CD4-positive, alpha-beta T cell treated with Interferon gamma for 1 hour (primary cell): ENCODE measurements at places on chromosomes 1 and 21.
A peak's percentile ranks its signal among the peaks of the same experiment; 100 is the strongest.

- DNase-seq = no peak
Measured at GRCh38 chr21:39686646-39687468, 58.1 kb upstream of the IGSF5 start.

- DNase-seq = no peak
Measured at GRCh38 chr1:90210633-90211491, 216.0 kb downstream of the ZNF326 start.

GRCh38 chr1:110281363-110282290 is 57.5 kb upstream of the RBM15 start:
- DNase-seq = no peak

DNA sequence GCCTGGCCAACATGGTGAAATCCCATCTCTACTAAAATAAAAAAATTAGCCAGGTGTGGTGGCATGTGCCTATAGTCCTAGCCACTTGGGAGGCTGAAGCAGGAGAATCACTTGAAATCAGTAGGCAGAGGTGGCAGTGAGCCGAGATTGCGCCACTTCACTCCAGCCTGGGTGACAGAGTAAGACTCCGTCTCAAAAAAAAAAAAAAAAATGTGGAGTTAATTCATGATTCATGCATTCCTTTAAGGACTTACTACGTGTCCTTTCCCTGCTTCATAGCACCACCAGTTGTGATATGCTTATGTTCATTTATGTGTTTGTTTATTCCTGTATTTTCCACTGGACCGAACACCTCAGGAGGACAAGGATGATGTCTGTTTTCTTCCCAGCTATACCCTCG is 12.7 kb upstream of the PRELP start:
- no peak for DNase-seq

GRCh38 chr1:25898223-25899015 is 7.8 kb downstream of the STMN1 start:
- DNase-seq = no peak

DNA sequence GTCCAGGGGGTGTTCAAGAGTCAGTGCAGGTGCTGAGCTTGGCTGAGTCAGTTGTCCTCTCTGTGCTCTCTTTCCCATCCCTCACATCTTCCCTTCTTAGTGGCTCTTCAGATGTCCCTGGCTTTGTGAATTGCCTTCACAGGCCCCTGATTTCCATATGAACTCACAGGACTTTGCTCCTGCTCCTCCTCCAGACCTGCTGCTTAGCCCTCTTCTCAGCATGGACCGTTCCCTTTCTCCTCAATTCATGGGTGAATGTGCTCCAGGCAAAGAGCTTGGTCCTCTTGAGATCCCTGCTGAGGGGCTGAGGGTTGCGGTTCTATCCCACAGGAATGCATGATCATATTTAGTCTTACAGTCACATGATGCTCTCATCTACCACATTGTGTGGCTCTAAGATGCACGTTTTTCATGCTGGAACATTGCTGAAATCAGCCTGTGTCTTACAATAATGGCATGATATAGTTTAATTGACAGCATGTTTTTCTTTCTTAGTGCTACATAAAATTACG is 30.5 kb downstream of the CACNA1E start:
- DNase-seq = no peak

DNA sequence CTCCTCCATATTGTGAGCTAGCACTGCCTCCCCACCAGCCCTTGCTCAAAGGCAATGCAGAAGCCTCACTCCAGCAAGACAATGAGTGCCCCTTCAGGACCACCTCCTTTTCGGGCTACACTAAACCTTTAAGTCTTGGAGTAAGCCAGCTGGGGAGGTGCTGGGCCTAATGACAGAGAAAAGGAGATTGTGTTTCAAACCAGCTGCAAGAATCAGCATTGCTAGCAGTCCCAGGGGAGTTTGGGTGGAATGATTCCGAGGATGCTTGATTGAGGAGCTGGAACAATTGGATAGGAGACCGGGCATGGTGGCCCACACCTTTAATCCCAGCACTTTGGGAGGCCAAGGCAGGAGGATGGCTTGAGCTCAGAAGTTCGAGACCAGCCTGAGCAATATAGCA is 54.1 kb upstream of the GPR37L1 start:
- no peak for DNase-seq

DNA sequence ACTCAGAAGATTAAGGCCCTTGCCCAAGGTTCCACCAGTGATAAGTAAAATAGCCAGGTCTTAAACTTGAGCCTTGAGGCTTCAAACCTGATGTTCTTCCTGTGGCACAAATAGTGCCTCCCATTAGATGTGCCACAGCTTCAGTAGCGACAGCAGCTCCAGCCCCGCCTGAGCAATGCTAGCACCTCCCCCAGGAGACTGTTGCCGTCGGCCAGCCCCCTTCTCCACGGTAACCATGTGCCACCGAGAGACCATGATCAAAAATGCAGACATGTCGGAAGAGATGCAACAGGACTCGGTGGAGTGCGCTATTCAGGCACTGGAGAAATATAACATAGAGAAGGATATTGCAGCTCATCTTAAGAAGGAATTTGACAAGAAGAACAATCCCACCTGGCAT is 32.2 kb downstream of the KLHDC7A start:
- no peak for DNase-seq

DNA sequence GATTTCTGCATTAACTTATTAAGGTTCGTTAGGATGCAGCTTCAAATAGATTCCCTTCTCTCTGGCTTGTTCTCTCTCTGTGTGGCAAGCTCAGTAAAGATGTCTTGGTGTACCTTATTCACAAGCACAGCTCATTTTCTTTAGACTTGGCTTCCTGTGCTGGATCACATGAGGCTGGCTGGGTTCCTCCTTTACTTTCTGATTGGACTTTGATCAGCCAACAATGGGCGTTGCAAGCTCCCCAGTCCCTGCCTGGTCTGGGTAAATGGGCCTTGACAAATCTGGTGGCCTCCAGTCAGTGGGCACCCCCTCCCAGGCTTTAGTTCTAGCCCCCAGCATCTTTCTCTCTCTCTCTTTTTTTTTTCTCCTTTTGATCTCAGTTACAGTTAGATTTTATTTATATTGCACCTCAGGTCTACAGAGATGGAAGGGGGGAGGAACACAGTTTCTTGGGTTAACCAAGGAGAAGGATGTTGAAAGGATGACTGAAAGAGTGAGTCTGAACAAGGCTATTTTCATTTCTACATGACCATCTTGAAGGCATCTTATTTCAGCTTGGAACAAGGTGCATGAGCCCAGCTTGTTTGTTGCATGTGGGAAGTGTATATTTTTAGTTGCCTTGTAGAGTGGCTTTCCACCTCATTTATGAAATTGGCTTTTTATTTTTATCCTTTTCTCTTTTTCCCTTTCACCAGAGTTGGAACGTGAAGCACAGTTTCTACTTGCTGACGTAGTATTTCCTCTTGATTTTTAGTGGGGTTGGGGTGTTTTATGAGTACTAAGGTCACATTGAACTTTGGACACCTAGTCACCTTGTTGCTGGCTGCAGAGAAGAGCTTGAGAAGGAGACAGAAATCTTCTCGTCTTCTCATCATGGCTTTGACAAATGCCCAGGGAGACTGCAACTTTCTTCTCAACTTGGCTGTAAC is 77.1 kb downstream of the PBX1 start:
- no peak for DNase-seq

- no peak for DNase-seq
Measured at GRCh38 chr1:115908565-115909274, 67.6 kb upstream of the SLC22A15 start.

DNA sequence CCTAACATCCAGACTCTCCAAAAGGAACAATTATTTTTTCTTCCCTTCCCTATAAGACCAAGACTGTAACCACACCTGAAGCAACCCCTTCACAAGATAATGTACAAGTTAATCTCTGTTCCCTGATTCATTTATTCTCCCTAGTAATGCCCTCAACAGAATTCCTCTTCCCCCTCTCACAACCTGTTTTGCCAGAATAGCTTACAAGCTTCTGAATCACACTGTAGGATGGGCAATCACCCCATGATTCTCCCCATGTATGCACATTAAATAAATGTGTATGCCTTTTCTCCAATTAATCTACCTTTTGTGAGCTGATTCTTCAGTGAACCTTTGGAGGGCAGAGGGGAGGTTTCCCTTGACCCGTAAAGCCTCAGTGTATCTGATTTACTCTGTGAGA is 20.9 kb upstream of the RNF11 start:
- DNase-seq = no peak

DNA sequence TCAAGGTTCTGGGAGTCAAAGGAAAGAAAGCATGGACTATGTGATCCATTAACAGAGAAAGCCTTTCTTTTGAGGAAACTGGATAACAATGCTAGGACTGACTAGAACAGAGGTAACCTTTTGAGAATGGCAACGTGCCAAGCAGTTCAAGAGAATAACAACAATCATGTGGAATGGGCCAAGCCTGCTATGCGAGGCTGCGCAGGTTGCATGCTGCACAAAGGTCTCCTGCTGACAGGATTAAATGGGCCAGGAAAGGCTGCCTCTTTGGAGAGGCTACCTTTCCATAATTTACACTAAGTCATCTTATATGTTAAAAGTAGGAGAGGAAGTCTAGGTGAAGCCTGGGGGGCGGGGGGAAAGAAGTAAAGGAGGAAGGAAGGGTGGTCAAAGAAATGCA is 5.8 kb downstream of the PCNX2 start:
- no peak for DNase-seq

GRCh38 chr1:243421784-243422183 is 165.9 kb downstream of the SDCCAG8 start:
- DNase-seq = peak; percentile 4

DNA sequence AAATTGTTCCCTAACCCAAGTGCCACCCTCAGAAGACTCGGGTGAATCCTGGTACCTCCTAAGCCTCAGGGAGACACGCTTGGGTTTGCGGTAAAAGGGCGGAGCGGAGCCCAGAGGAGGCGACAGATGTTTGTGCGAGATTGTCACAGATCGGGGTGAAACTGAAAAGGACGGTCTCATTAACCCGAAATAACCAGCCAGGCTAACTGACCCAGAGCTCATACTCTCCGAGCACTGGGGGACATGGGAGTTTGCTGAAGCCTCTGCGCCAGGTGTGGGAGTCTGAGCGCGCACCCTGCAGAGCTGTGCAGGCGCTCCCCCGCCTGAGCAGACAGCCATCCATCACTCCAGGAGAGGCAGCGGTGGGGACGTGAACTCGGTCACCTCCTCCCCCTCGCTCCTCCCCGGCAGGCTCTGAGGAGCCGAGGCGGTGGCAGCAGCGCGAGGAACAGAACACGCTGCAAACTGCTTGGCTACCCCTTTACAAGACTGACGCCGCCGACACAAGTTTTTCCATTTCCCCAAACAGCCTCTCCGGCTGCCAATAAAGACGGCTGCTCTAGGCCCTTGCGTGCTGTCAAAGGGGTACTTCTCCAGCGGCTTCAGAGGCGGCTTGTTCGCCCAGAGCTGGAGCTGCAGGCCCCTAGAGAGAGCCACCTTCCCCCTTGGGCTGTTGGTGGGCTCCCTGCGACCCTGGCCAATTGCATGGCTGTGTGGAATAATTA is 43.5 kb downstream of the RRAGC start:
- DNase-seq = no peak

DNA sequence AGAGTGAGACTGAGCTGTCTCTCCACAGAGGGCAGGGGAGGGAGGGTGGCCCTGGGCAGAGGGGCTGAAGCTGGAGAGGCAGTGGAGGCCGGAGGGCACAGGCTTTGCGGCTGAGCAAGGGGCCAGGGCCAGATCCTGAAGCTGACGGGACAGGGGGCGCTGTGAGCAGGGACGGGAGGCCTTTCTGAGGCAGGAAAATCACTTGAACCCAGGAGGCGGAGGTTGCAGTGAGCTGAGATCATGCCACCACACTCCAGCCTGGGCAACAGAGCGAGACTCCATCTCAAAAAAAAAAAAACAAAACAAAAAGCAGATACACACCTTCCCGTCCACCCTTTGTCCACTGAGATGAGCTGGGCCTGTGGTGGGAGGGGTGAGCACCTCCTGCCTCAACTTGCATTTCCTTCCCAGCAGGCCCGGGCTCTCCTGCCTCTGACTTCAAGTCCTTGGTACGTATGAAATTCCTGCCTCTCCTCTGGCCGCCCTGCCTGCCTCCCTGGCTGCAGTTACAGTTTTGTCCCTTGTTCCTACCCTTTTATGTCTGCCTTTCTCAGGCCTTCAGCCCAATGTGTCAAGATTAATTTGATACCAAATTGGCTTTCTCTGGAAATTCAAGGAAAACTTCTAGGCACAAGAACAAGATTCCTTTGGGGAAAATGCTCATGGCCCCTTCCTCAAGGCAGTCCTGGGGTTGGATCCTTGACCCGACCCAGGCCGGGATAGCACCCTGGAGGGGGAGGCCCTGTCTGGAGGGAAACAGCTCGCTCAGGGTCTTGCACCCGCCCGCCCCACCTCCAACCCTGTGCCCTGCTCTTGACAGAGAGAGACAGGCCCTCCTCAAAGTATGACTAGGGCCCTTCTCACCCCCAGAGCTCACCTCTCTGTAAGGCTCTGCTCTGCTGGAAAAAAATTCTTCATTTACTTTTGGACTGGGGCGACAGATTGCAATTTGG is 11.2 kb upstream of the ADAMTSL4 start:
- no peak for DNase-seq

- no peak for DNase-seq
Measured at GRCh38 chr1:208533746-208534598, 289.8 kb upstream of the PLXNA2 start.

GRCh38 chr1:229344139-229344538 is 1.3 kb upstream of the CCSAP start:
- DNase-seq = no peak

GRCh38 chr1:51289676-51290488 is 40.5 kb downstream of the TTC39A start:
- no peak for DNase-seq

DNA sequence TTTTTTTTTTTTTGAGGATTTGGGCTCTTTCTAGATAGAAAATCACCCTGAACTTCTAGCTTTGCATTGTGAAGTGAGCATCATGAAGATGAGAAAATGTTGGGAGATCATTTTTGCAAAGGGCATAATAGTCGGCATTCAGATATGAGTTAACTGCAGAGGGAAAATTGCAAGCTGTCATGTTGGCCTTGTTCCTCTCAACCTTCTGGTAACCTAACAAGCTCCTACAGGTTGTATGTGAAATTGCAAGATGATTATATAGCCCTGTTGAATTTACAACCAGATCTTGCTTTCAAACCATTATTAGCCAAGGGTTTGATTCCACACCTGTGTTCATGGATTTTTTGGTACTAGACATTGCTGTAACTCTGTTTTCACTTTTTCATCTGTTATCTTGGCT is 2.2 kb downstream of the ELOA start:
- DNase-seq = no peak

DNA sequence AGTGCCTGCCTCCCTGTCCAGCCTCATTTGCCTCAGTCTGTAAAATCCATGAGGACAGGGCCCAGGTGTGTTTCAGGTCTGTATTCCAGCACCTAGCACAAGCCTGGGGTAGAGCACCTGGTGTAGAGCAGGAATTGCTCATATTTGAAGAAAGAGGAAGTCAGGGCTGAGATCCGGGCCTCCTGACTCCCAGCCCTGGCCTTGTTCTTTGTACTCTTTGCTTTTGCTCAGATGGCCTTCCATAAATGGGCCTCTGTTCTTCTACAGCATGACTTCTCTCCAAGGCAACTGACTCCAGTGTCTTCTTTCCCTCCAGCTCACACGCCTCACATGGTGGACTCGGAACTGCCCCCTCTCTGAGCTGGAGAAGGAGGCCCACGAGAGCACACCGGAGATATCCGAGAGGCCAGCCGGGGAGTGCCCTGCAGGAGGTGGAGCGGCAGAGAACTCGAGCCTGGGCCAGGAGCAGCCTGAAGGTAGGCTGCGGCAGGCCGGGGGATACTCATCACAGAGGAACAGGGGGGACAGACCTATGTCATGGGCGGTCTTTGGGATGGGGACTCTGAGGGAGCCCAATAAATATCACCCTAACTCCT is 19.7 kb downstream of the SLC5A9 start:
- no peak for DNase-seq

GRCh38 chr1:248324468-248324867 is at the start of gene OR2M7:
Gene OR2M7 (minus strand): TSS chr1:248324568. CDS start chr1:248324568, 0 bp downstream.
- no peak for DNase-seq

GRCh38 chr1:46793126-46793525 is 5.7 kb upstream of the CYP4B1 start:
- no peak for DNase-seq
